ENCODE measurements at places on chromosomes 6 and 20.

GRCh38 chr6:78611102-78611620 lies 256.2 kb upstream of the IRAK1BP1 start:
- DNase-seq: peak; percentile 2

DNA sequence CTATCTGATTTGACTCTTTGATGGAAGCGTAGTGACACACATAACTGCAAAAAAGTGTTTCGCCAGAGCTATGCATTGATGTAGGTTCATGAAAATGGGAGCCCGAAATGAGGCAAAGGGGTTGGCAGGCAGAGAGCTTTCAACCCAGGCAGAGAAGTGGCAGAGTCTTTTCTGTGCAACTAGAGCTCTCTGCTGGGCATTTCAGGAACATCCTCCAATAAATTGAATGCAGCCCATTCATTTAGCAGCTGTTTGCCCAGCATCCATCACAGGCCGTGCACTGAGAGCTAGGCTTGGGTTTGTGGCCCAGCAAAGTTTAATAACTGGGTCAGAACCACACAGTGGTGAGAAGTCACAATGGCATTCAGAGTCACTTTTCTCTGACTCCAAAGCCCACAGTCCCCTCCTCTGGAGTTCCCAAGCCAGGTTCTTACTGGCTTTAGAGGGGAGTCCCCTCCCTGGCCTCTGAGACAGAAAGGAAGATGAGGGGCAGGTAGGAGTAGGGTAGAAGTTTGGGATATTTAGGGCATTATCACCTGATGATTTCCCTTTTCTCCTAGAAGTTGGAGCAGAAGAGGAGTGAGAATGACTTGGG lies 31.8 kb upstream of the ELMO2 start:
- peak; percentile 78 for DNase-seq

GRCh38 chr20:32195581-32195980 lies 12.0 kb downstream of the PLAGL2 start:
- no peak for DNase-seq

GRCh38 chr6:155275808-155276480 lies 12.1 kb downstream of the CLDN20 start:
- no peak for DNase-seq

DNA sequence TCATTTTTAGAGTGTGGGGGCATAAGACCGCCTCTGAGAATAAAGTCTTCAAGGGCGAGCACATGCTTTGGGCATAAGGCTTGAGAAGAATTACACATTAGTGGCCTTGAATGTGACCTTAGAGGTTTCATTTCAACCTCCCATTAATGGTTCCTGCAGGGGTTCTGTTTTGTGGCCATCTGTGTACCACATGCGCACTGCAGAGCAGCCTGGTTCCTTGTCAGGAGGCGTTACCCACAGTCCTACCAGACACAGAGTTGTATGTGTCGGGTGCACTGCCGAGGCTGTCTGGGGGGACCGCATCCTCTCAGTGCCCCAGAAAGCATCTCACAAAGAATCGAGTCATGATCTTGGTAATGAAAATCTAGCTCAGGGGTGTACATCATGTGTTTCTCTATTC lies 115.7 kb downstream of the B3GAT2 start:
- no peak for DNase-seq

GRCh38 chr20:25043499-25044260 lies 14.3 kb downstream of the ACSS1 start:
- no peak for DNase-seq

DNA sequence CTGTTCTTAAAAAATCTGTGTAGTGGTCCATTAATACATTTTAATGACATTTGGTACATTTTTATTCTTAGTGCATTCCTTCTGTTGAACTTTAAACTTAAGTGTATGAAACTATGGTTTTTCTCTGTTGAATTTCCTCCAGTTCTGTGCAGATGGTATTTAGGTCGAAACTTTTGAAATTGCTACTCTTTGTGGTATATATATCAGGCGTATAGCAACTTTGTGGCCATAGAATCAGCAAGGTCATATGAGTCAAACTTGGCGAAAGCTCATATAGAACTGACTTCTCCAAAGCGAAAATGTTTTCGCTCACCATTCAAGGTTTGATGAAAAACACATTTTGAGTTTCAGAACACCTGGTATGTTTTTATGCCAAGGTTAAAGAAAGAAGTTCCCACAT lies 93.7 kb downstream of the MAP3K4 start:
- DNase-seq: no peak

DNA sequence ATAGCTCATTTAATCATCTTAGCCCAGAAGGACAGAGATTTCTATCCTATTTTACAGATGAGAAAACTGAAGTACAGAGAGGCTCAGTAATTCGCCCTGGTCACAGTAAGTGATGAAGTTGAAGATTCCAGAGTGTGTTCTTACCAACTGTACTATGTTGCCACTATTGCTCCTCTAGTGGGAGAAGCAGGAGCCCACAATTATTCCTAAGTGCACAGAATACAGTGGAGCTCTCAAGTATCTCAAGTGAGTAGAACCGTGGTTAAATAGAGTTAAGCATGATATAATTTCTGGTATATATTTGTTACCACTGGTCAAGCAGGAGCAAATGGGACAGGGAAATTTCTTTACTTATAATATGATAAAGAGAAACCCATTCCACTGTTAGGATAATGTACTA lies 22.1 kb downstream of the REPS1 start:
- DNase-seq: no peak

GRCh38 chr6:28353981-28354676 lies 4.4 kb downstream of the ZKSCAN3 start:
- no peak for DNase-seq

GRCh38 chr20:51043811-51044210 lies 20.9 kb upstream of the KCNG1 start:
- no peak for DNase-seq

GRCh38 chr6:40164345-40164755 lies 230.1 kb upstream of the MOCS1 start:
- no peak for DNase-seq

GRCh38 chr20:17505636-17506517 lies 25.3 kb downstream of the BFSP1 start:
- DNase-seq: no peak

DNA sequence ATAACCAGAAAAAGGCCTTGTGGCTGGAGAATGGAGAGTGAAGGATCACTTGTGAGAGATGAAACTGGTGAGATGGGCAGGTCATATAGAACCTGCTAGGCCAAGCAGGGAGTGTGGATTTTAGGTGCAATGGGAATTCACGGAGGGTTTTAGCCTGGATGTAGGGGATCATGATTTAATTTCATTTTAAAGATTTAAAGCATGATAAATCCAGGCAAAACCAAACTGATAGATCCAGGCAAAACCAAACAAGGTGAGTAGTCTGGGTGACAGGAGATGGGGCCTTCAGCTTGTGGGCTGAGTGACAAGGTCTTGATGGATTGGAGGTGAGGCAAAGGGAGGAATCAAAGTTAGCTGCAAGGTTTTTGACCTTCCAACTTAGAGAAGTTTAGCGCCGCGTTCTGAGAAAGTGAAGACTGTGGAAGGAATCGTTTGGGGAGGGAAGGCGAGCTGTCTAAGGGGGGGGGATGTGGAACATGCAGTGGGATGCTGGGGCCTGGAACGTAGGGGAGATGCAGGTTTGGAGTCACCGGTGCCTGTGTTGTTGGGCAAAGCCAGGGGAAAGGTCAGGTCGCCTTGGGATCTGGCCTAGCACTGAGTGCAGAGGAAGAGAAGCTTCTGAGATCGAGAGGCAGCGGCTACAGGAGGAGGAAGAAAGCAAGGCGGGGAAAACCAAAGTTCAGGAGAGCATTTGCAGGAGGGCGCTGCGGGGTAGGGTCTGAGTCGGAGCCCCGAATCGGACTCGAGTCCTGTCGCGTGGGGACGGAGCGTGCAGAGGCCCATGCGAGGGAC lies 1.3 kb upstream of the PLCG1 start:
- peak; percentile 4 for DNase-seq

DNA sequence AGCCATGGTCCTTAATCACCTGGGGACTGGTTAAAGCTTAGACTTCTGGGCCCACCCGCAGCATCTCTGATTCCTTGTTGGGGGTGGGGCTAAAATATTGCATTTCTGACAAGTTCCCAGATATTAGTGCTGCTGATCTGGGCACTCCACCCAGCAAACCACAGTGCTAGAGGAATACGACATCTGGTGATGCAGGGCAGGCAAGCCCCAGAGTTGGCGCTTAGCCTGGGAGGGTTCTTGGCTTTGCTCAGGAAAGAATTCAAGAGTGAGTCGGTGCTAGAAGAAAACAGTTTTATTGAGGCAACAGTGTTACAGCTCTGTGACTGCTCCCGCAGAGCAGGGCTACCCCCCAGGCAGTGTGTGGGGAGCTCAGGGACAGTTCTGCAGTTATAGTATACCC lies 210.7 kb downstream of the TFAP2C start:
- no peak for DNase-seq

- DNase-seq: no peak
Observed at GRCh38 chr20:38766071-38766470, 17.8 kb downstream of the ACTR5 start.

- DNase-seq: no peak
Observed at GRCh38 chr6:22062807-22063408, 233.9 kb downstream of the PRL start.

- DNase-seq: no peak
Observed at GRCh38 chr6:141484711-141485110, 648.0 kb upstream of the GJE1 start.

DNA sequence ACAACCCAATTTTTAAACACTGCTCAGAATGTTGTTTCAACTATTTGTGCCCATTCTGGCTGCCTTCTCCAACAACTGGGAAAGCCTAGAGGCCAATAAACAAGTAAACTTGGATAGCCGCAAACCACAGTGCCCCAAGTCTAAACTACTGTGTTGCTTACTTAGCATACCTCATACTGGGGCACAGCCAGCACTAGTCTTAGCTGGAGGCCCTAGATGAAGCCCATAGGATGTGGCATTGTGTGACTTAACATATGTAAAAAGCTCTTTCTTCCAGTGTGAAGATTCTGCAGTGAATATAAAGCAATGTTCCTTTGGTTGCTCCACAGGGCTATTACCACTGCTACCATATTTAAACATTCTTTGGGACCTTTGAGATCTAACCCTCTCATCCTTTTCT lies 564.3 kb upstream of the NRSN1 start:
- DNase-seq: no peak

DNA sequence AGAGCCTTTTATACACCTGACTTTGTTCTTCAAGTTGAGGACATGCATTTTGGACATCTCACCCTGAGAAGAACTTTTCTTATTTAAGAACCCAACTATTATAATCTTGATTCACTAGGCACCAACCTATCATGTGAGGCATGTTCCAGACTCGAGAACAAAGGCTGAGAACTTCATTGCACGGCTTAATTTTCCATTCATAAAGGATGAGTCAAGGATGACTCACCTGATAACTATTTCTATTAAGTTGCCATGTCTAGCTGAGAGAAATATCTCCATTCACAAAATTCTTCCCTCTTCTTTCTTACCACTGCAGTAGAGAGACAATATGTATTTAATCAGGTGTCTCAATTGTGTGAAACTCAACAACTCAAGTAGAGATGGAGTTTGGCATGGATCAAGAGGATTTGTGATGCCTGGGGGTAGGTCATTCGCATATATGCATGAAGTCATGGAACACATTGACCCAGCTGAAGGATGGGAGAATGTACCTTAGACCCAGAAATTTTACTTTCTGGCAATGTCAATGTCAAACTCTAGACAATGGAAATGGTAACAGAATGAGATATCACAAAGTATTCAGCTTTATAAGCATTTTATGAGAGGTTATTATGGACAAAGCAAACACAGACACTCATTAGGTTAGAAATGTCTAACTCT lies 208.7 kb upstream of the PRND start:
- DNase-seq: no peak

DNA sequence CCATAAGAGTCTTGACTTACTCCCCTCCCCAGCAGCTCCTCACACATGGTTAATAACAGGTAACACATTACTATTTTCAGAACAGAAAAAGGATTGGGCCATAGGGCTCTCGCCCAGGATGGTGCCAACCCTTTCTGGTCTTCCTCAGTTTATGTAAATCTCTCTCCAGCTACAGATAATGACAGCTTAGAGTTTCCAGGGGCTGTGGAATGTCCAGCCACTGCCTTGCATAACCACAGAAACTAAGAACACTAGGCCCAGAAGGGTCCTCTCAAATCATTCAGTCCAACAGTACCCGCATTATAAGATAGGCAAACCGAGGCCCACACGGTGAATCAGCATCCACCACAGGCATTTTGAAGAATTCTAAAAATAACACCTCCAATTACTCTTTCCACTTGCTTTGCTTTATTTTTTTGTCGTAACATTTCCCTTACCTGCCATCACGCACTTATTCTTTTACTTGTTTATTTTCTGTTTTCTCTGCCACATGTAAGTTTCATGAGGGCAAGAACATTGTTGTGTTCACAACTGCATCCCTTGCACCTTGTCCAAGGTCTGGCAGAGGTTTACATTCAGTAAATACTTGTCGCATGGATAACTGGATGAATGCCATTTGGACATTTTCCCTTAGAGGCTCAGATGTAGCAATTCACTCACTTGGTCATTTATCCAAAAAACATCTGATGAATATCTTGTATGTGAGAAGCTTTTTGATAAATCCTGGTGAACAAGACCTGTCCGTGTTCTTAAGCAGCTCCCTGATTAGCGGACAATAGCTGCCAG lies 6.4 kb upstream of the SDC4 start:
- no peak for DNase-seq

GRCh38 chr6:122853259-122853995 lies 64.4 kb downstream of the SMPDL3A start:
- no peak for DNase-seq

- no peak for DNase-seq
Observed at GRCh38 chr20:19407196-19407595, 194.8 kb downstream of the SLC24A3 start.

GRCh38 chr6:40425192-40425919 lies 161.8 kb downstream of the LRFN2 start:
- DNase-seq: peak; percentile 39

GRCh38 chr20:47243532-47244305 lies 112.8 kb downstream of the ZMYND8 start:
- DNase-seq: peak; percentile 64

GRCh38 chr6:41691426-41692079 lies 43.9 kb downstream of the TFEB start:
- no peak for DNase-seq

- no peak for DNase-seq
Observed at GRCh38 chr20:51727872-51728271, 40.3 kb downstream of the ATP9A start.

DNA sequence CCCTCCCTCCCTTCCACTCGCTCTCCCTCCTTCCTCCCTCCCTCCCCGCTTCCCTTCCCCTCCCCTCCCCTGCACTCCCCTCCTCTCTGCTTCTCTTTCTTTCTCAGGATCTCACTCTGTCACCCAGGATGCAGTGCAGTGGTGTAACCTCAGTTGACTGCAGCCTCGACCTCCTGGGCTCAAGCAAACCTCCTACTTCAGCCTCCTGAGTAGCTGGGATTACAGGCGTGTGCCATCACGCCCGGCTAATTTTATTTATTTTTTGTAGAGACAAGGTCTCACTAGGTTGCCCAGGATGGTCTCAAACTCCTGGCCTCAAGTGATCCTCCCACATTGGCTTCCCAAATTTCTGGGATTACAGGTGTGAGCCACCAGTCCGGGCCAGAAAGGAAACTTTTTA lies 23.6 kb upstream of the SERPINB1 start:
- DNase-seq: no peak
